Neural progenitor cell (in vitro differentiated cells): ENCODE measurements at places on chromosomes 7 and 10.

DNA sequence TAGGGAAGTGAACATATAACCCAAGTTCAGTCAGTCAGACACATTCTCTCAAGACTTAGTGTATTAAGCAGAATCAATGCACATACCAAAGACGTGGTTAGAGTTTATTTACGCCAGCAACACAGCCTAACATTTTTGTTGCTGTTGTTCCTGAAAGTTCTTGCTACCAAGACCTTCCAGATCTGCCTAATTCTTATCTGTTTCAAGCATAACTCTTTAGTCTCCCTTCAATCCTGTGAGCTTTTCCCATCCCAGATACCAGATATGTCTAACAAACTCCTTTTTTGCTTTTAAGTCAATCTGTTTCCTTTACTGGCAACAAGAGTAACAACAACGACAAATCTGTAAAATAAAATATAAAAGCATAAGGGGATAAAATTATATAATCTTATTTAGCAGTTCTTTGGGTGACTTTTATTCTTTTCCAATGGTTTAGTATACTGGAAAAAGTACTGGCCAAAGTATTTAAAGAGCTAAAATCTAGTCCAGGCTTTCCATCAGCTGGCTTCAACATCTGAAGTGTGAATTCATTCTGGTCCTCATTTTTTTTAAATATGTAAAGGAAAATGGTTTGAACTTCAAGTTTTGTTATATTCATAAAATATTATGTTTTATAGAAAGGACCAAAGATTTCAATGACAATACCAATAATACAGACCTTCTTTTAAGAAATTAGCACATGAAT, 193.8 kb downstream of the IMMP2L start:
- no peak overlapping the region for H3K27ac ChIP-seq
- no peaks in the 10 kb centered on the region for H3K27me3 ChIP-seq
- no peak overlapping the region for H3K4me3 ChIP-seq
- no peak for DNase-seq
- H3K4me1 ChIP-seq = no peaks in the 10 kb centered on the region
- H3K36me3 ChIP-seq = no peaks in the 10 kb centered on the region

DNA sequence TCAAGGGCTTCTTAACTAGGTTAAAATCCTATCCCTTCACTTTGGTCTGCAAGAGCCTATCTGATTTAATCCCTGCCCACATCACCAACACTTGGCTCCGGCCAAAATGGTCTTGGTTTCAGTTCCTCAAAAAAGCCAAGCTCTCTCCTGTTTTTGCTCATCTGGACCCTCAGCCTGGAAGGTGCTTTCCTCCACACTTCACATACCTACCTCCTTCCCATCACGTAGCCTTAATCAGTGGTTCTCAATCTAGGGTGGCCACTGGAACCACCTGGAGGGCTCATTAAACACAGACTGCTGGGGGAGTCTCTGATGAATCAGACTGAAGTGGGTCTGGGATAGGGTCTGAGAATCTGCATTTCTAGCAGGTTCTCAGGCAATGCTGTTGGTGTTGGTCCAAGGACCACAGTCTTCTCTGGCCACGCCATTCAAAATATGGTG, 227.0 kb upstream of the AOAH start:
- H3K27me3 ChIP-seq = no peaks in the 10 kb centered on the region
- H3K36me3 ChIP-seq = no peaks in the 10 kb centered on the region
- no peak overlapping the region for H3K4me3 ChIP-seq
- no peak overlapping the region for H3K27ac ChIP-seq

- no peak overlapping the region for H3K4me3 ChIP-seq
- H3K4me1 ChIP-seq = no peaks in the 10 kb centered on the region
- DNase-seq = no peak
- no peak overlapping the region for H3K27ac ChIP-seq
- H3K27me3 ChIP-seq = no peaks in the 10 kb centered on the region
- no peaks in the 10 kb centered on the region for H3K36me3 ChIP-seq
Observed at GRCh38 chr7:4109481-4110110, 572.5 kb upstream of the FOXK1 start.

DNA sequence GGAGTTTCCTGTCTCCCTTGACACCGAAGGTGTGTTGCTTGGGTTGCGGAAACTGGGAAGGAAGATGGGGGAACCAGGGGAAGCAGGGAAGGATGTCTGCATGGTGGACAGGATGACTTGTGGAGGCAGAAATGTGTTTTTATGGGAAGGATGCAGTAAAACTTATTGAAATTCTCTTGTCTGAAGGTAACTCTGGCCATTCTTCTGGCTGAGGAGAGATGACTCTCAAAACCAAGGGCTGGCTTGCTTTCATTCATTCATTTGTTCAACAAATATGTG, 1.5 kb downstream of the UBTD1 start:
- no peak for DNase-seq
- H3K27me3 ChIP-seq = peaks cover 29% of the 10 kb centered on the region
- peak overlapping the region; percentile 88 for H3K4me3 ChIP-seq
- peaks cover 25% of the 10 kb centered on the region for H3K4me1 ChIP-seq
- H3K36me3 ChIP-seq = no peaks in the 10 kb centered on the region
- H3K27ac ChIP-seq = no peak overlapping the region

GRCh38 chr7:82672078-82672477, 228.5 kb upstream of the CACNA2D1 start:
- no peak overlapping the region for H3K27ac ChIP-seq
- no peaks in the 10 kb centered on the region for H3K27me3 ChIP-seq
- DNase-seq = no peak
- H3K36me3 ChIP-seq = no peaks in the 10 kb centered on the region

DNA sequence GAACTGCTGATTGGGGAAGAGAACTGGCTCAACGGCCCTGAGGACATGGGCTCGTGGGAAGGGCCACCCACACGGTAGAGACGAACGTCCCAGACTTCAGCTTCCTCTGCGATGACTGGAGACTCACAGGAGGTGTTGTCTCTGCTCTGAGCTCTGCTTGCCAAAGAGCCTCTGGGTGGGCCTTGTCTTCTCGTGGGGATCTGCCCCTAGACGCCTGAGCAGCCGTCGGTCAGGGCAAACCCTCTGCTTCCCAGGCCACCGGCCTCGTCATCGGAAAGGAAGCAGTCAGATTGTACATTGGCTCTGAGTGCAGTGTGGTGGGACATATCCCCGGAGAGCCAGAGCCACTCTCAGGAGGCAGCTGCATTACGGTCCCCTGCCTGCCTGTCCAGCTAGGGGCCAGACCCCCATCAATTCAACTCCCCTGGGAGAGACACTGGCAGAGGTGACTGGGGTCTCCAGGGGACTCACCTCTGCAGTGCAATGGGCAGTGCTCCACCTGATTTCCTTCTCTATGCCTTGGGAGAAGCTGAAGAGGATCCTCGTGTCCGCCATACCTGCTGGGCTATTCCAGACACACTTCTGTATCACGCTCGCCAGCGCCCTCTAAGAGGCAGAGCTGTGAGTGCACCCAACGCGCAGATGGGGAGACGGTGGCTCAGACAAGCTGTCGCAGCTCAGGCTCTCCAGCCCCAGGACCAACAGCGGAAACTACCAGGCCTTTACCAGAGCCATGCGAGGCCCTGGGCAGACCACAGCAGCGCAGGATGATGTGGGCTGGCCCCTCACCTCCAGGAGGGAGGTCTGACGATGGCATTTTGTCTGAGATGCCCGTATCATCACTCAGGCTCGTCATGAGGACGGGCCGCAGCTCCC, 227.4 kb downstream of the TCERG1L start:
- H3K27me3 ChIP-seq = no peaks in the 10 kb centered on the region
- H3K4me3 ChIP-seq = no peak overlapping the region
- no peak overlapping the region for H3K27ac ChIP-seq
- no peaks in the 10 kb centered on the region for H3K36me3 ChIP-seq
- DNase-seq = peak; percentile 58

DNA sequence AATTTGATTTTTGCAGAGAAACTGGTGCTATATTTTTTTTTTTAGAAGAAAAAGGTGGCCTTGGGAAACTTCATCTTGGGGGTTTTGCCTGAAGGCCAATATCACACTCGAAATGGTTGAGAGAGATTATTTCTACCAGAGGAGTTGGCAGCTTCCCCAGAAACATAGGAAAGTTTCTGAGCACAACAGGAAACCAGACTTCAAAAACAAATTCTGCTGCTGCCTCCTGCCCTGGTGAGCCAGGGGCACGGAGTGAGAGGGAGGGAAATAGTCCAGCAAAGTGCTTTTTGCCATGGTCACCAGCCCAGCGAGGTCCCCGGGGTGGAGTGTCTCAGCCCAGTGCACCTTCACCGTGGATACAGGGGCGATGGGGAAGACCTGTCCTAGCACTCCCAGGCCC, 61.1 kb downstream of the FOXI2 start:
- no peak overlapping the region for H3K27ac ChIP-seq
- no peaks in the 10 kb centered on the region for H3K4me1 ChIP-seq
- no peaks in the 10 kb centered on the region for H3K36me3 ChIP-seq
- H3K27me3 ChIP-seq = no peaks in the 10 kb centered on the region
- H3K4me3 ChIP-seq = no peak overlapping the region

DNA sequence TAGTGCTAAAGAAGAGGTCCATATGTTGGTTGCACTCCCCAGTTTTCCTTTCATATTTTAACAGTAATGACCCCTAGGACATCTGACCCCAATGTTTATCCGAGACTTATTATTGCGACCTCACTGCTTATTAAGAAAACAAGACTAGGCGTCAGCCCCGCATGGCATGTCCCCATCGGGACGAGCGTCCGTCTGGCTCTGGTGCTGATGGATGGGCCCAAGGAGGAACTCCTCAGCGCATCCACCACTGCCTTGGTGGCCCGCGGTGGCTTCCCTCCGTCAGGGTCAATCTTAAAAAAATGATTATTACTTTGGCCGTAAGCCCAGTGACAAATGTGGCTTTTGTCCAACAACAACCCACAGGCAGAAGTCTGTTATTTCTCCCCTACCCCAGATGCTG, 40.1 kb upstream of the CXCL12 start:
- no peaks in the 10 kb centered on the region for H3K36me3 ChIP-seq
- H3K4me3 ChIP-seq = no peak overlapping the region
- H3K4me1 ChIP-seq = no peaks in the 10 kb centered on the region

DNA sequence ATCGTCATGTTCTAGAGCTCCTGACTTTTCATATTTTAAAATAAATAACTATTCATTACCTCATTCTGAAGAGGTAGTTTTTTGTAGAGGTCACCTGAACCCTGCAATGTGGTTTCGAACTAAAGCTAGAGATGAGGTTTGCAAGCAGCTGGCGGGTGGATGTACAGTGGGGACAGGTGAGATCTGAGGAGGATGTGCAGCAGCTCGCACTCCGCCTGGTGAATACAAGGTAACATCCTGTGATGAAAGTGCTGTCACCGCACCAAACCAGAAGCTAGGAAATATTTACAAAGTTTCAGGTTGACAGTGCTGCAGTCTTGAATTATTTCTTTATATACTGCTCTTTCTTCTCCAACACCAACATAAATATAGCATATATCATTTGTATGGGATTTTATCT, 26.5 kb downstream of the NDUFB2 start:
- H3K4me3 ChIP-seq = no peak overlapping the region
- no peaks in the 10 kb centered on the region for H3K36me3 ChIP-seq
- no peak for DNase-seq
- peaks cover 12% of the 10 kb centered on the region for H3K4me1 ChIP-seq
- no peak overlapping the region for H3K27ac ChIP-seq

DNA sequence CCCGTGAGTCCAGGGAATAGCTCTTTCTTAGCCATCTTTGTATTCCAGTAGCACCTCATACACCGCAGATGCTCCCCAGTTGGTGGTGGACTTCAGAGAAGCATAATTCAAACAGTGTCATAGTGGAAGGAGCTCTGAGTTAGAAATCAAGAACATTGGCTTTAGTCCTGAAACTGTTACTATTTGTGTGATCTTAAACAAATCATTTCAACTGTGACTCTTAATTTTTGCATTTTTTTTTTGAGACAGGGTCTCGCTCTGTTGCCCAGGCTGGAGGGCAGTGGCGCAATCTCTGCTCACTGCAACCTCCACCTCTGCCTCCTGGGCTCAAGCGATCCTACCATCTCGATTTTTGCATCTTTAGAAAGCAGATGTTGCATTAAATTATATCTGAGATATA, 1.8 kb downstream of the BPGM start:
- no peak for DNase-seq
- H3K36me3 ChIP-seq = no peaks in the 10 kb centered on the region
- no peak overlapping the region for H3K27ac ChIP-seq
- peaks cover 5% of the 10 kb centered on the region for H3K4me1 ChIP-seq
- no peaks in the 10 kb centered on the region for H3K27me3 ChIP-seq

DNA sequence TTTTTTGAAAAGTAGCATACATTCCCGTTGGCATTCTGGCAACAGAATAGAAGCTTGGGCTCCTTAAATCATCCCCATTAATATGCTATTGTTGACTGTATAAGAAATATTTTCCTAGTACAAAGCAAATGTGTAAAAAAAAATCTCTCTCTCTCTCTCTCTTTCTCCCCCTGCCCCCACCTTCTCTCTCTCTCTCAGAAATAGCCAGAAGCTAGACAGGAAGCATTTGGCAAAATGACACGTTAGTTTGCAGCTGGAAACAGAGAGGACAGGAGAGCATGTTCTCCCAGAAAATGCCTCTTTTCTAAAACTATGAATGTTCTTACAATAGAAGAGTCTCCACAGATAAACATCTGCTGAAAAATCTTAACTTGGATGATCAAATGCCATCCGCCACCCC, 59.6 kb upstream of the AKR1E2 start:
- no peak overlapping the region for H3K27ac ChIP-seq
- no peak for DNase-seq
- H3K4me1 ChIP-seq = no peaks in the 10 kb centered on the region
- H3K27me3 ChIP-seq = no peaks in the 10 kb centered on the region
- H3K36me3 ChIP-seq = no peaks in the 10 kb centered on the region
- no peak overlapping the region for H3K4me3 ChIP-seq

DNA sequence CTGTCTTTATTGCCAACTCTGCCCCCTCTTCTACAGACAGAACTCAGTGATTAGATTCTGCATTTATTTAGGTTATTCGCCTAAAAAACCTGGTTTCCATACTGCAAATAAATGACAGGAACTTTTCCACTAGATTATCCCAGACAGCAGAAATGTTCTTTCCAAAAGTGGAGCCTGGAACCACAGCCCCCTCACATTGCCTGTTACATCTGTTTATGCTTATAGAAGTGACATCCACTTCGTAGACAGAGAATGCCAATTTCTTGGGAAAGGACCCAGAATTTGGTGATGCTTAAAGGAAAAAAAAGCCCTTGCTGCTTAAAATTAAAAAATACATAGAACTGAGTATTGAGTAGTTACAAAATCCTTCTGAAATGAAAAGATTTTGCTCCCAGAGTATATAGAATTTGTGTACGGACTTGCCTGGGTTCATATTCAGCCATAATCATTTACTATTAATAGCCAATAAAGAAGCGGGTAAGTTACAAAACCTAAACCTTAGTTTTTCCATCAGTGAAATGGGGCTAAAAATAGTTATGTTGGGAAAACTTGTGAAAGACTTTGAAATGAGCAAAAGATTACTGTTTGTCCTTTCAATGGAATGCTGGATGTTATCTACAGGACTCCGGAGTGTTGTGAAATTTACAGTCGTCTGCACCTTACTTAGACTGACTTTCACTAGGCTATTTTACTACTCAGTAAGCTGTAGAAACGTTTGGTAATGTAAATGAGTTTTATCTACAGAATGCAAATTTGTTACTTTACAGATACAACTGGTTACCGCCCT, 1.1 kb upstream of the PPP1R9A start:
- no peaks in the 10 kb centered on the region for H3K27me3 ChIP-seq
- no peak overlapping the region for H3K27ac ChIP-seq
- DNase-seq = no peak
- no peak overlapping the region for H3K4me3 ChIP-seq

- no peak for DNase-seq
- H3K4me1 ChIP-seq = peaks cover 17% of the 10 kb centered on the region
- H3K36me3 ChIP-seq = no peaks in the 10 kb centered on the region
- H3K27me3 ChIP-seq = no peaks in the 10 kb centered on the region
Observed at GRCh38 chr7:69749994-69750393, 151.7 kb downstream of the AUTS2 start.
